ENCODE measurements at places on chromosomes 2 and 18.

- no peak for DNase-seq
These were observed 10.4 kb downstream of the FIGLA start for GRCh38 chr2:70779911-70780545.

- no peak for DNase-seq
These were observed 117.4 kb downstream of the EML6 start for GRCh38 chr2:54840559-54841468.

DNA sequence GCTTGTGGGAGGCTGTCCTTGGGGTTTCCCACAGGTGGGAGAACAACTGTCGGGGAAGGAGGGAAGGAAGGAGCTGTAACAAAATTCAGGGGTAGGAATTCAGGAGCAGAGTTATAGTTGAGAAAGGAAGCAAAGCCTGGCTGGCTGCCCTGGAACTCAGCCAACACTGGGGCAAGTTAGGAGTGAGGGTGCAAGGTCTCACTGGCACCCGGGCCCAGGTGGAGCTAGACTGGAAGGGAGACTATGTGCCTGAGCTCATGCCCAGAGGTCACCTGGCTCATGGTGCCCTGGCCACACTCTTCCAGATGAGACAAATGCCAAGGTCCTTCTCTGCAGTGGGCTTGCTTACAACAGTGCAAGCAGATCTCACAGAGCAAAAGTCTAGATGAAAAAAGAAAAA, 75.6 kb upstream of the ARHGAP28 start:
- no peak for DNase-seq

GRCh38 chr2:187586011-187586641, 31.9 kb upstream of the TFPI start:
- no peak for DNase-seq

GRCh38 chr2:67585400-67585799, 188.3 kb downstream of the ETAA1 start:
- no peak for DNase-seq

DNA sequence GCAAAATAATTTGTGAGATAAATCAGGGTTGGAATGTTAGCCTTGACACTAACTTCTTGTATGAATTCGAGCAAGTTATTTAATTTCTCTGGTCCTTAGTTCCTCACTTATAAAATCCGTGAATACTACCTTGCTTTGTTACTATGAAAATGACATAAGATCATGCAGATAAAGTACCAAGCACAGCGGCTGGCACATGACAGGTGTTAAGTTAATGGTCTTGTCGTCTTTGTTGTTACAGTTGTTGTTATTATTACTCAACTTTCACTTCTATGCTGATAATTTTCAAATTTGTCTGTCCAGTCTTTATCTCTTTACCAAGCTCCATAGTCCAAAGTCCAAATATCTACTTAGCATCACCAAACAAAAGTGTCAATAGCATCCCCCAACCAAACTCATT, 482.1 kb downstream of the ARHGAP15 start:
- DNase-seq, result no peak
